Stimulated activated CD4-positive, alpha-beta T cell treated with anti-CD3 and anti-CD28 coated beads, TNF-alpha, amount 100 ng/mL, for 1 hour (primary cell): ENCODE measurements at places on chromosomes 2 and 18.

GRCh38 chr2:110116033-110116710, 550 bp upstream of the MALL start:
- DNase-seq: no peak

DNA sequence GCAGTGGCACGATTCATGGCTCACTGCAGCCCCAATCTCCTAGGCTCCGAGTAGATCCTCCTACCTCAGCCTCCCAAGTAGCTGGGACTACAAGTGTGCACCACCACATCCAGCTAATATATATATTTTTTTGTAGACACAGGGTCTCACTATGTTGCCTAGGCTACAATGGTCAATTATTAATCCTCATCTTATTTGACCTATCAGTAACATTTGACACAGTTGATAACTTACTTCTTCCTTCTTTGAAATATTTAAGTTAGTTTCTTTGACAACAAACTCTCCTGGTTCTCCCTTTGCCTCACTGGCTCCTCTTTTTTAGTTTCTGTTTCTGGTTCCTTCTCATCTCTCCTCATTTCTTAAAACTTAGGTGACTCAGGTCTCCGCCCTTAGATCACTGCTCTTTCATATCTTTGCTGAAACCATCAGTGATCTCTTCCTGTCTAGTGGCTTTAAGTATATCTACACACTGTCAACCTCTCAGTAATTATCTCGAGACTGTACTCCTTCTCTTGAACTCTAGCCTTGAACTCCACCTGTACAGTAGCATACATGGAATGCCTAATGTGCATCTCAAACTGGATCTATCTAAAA, 11.5 kb downstream of the PGAP1 start:
- no peak for DNase-seq

DNA sequence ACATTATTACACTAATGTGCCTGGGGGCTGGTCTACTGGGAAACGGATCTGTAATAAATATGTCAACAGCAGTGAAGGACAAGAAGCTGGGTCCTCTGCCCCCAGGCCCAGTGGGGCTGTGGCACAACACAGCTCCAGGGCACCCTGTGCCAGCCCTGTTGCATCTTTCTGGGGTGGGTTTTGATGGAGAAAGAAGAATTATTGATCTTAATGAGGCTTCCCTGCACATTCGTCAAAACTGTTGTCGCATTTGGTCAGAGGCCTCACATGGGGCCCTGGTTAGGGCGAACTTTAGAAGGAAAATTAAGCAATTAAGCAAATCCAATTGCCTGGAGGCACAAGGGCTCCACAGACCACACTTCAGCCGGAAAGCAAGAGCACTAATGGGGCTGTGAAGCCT, 30.0 kb upstream of the TWIST2 start:
- no peak for DNase-seq

DNA sequence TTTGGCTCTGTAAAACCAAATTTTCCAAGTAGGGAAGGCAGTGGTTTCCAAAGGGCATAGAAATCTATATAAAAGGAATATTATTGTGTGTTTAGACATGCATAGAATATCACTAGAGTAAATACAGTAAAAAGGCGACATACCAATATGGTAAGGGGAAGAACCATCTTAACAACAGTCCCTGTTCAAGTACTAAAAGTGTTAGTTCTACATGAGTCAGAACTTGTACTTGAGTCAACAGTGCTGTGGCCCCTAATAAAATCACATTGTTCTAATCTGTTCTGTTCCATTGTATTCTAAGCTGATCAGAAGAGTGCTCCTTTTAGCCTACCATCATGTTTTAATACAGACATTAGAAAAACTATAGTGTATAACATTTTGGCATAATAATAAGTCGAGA, 36.1 kb upstream of the TNFRSF11A start:
- no peak for DNase-seq

DNA sequence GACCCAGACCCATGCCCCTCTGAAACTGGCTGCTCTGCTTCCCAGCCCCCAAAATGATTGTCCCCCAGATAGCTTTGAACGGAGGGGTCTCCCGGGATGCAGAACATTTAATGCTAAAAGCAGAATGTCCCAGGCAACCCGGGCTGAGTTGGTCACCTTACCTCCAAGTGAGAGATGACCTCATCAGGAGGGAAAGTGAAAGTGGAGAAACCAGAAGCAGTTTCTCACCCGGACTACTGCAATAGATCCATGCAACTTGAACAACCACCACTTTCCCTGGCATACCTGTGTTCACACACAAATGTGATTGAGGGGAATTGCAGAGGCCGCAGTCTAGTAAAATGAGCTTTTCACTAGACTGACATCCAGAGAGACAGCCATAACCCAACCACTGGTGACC, 75.3 kb upstream of the NPAS2 start:
- DNase-seq: no peak

DNA sequence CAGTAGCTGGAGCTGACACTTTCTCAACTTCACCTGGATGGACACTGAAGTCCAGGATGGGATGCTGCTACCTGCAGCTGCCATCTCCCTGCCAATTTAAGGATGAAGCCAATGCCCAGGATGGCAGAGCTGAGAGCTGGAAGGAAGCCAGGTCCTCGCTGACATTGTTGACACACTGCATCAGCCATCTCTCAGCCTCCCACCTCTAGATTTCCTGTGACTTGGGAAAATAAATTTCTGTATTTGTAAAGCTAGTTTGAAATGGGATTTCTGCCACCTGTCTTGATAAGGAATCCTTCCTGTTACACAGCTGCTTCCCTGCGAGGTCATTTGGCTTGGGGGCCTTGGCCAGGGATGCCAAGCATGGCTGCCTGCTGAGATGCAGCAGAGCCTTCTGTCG, 43.5 kb downstream of the KCTD1 start:
- DNase-seq: no peak

- DNase-seq: no peak
Observed at GRCh38 chr2:241564596-241565410, 6.3 kb downstream of the BOK start.

- DNase-seq: no peak
Observed at GRCh38 chr2:74585406-74586185, 31.1 kb downstream of the DOK1 start.

DNA sequence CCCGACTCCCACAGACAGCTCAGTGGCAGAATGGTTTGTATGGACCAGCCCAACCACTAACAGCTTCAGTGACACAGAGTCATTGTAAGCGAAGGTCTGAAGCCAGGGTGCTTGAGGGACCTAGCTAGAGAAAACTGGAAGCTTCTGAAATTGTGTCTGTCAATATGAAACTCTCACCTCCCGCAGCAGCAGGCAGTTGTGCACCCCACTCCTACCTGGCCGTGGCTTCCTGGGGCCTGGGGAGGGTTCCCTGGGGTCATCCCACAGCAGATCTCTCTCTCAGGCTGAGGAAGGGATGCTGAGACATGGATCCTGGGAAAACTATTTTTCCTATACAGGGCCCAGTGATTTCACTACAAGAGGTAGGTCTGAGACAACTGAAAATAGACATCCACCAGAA, 229.5 kb downstream of the TFCP2L1 start:
- no peak for DNase-seq

DNA sequence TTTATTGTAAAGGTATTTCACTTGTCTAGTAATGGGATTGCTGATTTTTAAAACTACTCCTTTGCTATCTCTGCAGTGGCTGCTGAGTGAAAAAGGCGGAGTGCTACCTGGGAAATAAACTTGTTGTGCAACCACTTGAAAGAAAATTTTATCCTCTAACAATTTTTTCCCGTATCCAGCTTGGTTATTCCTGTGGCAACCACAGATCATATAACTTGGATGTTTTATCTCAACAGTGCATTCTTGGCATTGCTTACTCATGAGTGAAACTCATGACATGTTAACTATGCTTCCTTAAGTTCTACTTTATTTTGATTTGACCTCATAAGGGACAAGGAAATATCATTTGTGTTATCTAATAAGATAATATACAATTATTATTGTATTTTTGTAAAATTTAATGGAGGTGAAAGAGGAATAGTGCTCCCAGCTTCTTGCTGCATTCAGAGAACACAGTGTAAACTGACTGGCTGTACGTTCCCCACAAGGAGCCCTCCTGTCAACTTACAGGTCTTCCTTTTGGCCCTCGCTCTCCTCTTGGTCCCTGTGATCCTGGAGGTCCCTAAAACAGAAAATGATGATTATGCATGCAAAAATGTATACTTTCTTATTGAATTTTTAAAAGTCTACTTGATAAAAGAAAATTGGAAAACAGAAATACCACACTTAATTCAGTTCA, 82.7 kb downstream of the COL5A2 start:
- no peak for DNase-seq

- no peak for DNase-seq
Observed at GRCh38 chr18:23810396-23810795, 121.1 kb downstream of the LAMA3 start.

DNA sequence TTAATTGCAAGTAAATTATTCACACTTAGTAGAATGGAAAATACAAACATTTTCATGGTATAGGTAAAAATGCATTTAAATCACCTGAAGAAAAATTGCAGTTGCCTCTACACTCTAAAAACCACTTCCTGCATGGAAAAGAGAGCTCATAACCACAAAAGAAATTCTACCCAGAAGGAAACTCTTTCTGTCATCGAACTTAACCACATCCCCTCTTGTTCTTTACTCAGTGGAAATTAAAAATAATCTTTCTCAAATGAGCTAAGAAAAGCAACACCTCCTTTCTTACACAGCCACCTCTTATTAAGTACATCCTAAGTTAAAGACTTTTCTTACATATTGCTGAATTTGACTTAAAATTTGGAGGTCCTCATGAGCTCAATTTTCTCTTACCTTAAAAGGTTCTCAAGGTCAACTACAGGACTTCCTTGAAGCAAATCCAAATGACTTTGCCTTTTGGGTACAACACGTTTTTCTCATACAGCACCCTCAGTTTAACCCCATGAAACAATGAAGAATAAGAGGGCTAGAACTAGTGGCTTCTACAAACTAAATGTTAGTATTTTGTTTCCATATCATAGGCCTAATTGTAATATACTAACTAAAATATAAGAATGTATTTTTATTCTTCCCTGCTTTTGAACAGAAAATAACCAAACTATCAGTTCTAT, 109.1 kb upstream of the CRIM1 start:
- DNase-seq: no peak

DNA sequence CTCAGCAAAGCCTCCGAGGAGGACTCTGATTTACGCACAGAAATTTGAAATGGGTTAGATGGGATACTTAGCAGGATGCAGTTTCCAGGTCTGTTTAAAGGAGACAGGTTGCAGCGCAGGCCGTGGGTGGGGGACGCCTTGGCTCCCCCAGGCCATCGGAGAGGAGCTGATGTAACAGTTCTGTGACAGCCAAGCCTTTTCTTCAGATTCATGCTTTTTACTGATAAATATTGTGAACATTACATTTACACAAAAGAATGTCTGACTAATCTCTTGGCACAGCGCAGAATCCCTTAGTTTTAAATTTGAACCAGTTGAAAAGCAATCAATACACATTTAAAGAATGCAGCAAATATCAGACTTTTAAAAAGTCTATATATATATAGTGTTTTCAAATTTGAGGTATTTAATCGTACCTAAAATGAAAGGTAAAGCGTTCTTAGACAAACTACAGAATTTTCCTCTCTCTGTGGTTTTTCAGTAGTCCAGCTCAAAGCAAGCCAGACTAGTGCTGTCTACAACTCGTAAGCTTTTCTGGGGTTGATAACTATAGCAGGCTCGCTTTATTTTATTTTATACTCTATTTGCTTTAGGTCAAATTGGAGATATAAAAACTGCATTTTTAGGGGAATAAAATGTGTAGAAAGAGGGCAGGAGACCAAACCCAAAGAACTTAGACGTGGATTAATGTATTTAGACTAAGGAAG, 221.9 kb downstream of the PIEZO2 start:
- DNase-seq: no peak

GRCh38 chr2:10404324-10405143, 43.6 kb downstream of the ODC1 start:
- DNase-seq: no peak

- DNase-seq: no peak
Observed at GRCh38 chr18:23902396-23902795, 112.2 kb upstream of the TTC39C start.

DNA sequence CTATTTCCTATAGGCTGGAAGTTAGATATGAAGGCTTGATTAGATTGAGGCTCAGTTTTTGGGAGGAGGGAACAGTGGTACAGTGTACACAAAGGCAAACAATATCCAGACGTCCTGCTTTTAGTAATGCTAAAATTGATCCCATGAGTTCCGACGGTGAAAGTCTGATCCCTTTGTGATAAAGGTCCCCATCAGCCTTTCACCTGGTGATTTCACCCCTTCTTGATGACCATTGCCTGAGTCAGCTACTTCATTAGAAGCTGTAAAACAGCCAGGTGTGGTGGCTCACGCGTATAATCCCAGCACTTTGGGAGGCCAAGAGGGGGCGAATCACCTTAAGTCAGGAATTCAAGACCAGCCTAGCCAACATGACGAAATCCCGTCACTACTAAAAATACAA, 29.7 kb downstream of the TWSG1 start:
- DNase-seq: no peak

DNA sequence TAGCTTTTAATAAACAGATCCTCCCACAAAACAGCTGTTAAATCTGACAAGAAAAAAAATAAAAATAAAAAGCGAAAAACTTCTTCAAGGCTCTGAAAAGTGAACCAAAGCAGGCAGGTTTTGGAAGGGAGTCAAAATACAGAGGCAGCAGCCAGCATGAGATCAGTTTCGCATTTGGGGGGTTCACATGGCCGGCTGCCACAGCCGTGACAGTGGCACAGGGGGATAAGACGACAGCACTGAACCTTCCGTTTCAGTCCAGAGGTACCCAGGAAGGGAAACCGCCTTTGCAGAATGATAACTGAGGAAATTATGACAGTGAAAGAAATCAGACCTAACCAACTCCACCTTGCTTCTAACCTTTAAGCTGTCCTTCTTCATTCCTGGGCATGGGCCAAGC, 196.7 kb upstream of the PID1 start:
- no peak for DNase-seq

GRCh38 chr2:198188982-198189381, 384.6 kb downstream of the PLCL1 start:
- DNase-seq: no peak
